ENCODE measurements at places on chromosomes 4 and X.

- DNase-seq: no peak
These were observed 86.2 kb upstream of the RPS6KA3 start for GRCh38 chrX:20352935-20353336.

DNA sequence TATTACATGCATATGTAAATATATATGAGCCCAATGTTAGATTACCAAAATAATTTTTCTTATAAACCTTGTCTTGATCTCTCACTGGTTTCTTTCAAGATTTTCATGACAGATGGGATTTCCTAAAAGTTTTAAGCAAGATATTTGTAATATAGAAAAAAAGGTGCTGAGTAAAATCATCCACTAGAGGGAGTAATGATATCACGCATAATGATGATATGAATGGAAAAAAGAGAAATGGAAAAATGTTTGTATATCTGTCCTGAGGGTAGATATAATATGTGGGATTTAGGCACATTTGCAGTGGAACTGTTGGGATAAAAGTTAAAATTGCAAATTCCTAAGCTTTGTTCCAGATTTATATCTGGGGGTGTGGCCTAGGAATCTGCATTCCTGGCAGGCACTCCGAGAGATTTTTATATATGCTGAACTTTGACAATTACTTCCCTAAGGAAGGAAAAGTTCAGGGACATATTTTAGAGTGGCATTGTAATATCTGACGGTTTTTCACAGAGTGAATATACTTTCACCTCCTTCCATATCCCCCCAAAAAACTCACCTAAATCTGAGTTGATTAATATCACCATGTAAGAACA lies 60.5 kb downstream of the TMA16 start:
- peak; percentile 33 for DNase-seq

GRCh38 chr4:156475322-156475721 lies 496.3 kb downstream of the PDGFC start:
- peak; percentile 6 for DNase-seq

GRCh38 chr4:86359944-86360478 lies at the start of gene MAPK10:
Gene MAPK10 (minus strand): TSS chr4:86360053.
- DNase-seq: no peak
